ENCODE measurements at places on chromosomes 11 and 22.

- no peak for DNase-seq
These were observed 924 bp downstream of the YPEL1 start for GRCh38 chr22:21734540-21735199.

- DNase-seq, result no peak
These were observed 211.3 kb downstream of the NXPE2 start for GRCh38 chr11:114889594-114890011.

GRCh38 chr11:79362821-79363220 is 78.0 kb downstream of the TENM4 start:
- no peak for DNase-seq

DNA sequence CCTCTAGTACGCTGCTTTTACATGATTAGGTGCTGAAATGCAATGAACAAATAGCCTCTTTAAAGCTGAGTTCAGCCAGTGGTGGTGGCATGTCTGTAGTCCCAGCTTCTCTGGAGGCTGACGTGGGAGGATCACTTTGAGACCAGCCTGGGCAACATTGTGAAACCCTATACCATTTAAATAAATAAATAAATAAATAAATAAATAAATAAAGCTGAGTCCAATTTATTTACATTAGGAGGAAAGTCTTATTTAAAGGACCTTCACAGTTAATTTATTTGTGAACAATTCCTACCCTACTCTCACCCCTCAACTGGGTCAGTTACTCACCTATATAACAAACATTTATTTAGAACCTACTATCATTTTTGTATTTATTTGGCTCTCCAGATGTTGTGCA is 4.8 kb upstream of the CHRDL2 start:
- no peak for DNase-seq

DNA sequence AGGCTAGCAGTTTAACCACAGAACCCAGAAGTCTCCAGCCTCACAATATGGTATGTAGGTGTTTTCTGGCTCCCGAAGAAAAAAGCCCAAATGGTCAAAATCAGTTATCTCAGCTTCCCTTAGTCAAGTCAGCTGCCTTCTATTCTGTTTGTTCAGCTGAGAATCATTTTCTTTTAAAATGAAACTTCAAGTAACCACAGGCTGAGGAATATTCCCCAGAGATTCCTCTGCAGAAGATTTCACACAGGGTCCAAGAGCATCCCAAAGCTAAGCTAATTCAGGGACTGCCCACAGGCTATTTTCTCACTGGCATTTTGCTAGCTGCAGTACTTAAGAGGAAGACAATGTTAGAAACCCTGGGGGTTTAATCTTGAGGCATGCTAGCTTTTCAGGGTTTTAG is 977.0 kb upstream of the CHORDC1 start:
- no peak for DNase-seq

- DNase-seq, result no peak
These were observed 18.9 kb downstream of the TEAD1 start for GRCh38 chr11:12693094-12693478.

DNA sequence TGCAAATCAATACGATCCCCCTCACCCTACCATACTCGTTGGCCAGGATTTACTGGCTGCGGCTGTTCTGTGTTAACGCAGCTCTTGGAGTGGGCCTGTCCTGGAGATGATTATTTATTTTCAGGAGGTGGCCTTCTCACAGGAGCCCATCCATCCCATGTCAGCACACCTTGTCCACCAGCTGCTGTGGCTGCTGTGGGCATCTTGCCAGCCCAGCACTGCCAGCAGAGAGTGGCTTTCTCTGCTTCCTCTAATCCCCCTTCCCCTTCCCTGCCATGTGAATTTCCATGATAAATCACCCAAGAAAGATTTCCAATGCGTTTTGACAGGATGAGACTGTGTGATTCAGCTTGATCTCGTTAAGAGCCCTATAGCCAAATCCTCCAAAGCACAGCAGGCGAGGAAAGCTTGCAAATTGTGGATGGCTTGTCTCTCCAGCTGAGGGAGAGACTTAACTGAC is 309.1 kb upstream of the C11orf87 start:
- DNase-seq, result no peak

GRCh38 chr11:93829598-93829997 is 20.8 kb downstream of the VSTM5 start:
- DNase-seq, result no peak

DNA sequence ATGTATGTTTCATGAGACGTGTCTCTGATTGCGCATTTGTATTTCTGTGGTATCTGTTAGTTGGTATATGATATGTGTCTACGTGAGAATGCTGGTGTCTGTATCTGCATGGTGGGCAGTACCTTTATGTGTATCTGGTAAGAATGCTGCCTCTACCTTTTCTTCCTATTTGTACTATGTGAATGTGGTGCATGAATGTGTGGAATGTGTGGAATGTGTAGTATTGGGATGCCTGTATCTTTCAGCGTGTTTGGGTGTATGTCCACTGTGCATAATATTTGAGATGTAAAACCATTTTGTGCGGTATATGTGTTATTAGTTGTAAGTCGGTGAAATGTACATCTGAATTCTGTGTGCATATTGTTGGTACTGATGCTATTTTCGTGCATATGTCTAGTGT is 2.3 kb upstream of the OR51E1 start:
- no peak for DNase-seq

DNA sequence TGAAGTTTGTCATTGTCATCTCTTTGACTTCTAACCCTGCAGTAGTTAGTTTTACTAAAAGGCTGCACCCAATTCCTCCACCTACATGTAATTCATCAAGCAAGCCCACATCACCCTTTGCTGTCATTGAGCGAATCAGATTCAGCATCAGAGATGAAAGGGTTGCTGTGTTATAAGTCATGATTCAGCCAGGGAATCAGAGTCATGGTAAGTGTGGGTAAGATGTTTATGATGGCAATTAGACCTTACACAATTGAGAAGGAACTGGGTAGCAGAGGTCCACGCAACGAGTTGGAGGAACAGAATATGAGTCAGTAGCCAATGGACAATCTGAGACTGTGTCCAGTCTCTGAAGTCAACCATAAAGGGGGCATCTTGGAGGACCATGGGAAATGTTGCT is 162.8 kb upstream of the SNX19 start:
- no peak for DNase-seq

DNA sequence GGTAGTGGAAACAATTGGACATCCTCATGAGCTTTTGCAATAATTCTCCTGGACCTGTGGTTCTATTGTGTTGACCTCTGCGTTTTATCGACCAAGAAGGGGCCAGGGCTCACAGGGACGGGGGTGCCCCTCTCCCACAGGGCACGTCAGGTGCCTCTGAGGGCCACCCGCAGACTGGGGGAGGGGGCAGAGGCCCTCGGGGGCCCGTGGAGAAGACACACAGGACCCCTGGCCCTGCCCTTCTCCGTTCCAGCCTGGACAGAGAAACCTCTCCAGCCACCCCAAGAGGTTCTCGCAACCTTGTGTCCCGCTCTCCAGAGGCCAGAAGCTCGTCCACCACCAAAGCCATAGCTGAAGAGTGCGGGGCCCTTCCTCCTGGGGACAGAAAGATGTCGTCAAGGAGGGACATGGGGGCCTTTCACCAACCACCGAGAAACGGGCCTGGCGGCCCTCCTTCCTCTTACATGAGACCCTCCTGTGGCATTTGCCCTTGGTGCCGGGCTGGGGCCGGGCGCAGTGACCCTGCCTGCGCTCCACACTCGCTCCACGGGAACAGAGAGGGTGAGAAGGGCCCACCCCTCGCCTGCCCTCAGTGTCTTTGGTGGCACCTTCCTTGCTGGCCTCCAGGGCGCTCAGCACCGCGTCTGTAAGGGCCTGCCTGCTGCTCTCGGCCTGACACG is 57.3 kb downstream of the GRAMD4 start:
- no peak for DNase-seq

DNA sequence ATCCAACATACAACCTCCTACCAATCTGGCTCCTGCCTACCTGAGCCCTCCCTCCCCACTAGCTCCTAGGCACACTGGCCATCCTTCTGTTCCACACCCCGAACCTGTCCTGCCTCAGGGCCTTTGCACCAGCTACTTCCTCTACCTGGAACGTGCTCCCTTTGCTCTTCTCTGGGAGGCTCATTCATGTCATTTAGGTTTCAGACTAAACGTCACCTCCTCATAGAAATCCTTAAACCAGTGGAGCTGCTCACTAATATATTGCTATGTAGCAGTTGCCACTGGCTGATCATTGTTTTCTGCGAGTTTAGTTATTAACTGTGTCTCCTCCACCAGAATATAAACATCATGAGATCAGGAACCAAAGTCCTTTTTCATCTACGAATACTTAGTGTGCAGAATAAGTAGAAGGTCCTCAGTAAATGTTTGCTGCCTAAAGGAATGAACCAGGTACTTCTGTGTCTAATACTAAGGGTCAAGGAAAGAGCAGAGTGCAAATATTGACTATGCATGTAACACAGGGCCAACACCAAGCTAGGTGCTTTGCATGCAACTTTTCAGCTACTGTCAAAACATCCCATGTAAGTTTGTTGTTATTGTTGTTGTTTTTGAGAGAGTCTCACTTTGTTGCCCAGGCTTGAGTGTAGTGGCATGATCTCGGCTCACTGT is 277.6 kb upstream of the SYN3 start:
- DNase-seq, result no peak

DNA sequence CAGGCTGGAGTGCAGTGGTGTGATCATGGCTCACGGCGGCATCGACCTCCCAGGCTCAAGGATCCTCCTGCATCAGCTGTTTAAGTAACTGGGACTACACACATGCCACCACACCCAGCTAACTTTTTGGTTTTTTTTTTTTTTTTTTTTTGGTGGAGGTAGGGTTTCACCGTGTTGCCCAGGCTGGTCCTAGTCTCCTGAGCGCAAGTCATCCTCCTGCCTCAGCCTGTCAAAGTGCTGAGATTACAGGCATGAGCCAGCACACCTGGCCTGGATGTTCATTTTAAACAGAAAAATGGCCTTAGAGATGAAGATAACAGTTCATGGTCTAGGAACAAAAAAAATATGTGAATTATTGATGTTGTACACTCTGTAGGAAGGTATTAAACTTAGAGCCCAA is 13.6 kb upstream of the SLC25A18 start:
- no peak for DNase-seq

GRCh38 chr11:36394926-36395325 is 98.8 kb downstream of the PRR5L start:
- DNase-seq, result no peak
